ENCODE measurements at places on chromosomes 12 and 14. TPM values are rescaled to one million over a fixed set of nuclear protein-coding genes. Genes with fewer than 3 reads are reported as not detected.

The EIF2S3B gene
- total RNA-seq = 1.8 TPM

- no peak for DNase-seq
Observed at GRCh38 chr14:96151242-96151641, 53.4 kb upstream of the BDKRB2 start.

DNA sequence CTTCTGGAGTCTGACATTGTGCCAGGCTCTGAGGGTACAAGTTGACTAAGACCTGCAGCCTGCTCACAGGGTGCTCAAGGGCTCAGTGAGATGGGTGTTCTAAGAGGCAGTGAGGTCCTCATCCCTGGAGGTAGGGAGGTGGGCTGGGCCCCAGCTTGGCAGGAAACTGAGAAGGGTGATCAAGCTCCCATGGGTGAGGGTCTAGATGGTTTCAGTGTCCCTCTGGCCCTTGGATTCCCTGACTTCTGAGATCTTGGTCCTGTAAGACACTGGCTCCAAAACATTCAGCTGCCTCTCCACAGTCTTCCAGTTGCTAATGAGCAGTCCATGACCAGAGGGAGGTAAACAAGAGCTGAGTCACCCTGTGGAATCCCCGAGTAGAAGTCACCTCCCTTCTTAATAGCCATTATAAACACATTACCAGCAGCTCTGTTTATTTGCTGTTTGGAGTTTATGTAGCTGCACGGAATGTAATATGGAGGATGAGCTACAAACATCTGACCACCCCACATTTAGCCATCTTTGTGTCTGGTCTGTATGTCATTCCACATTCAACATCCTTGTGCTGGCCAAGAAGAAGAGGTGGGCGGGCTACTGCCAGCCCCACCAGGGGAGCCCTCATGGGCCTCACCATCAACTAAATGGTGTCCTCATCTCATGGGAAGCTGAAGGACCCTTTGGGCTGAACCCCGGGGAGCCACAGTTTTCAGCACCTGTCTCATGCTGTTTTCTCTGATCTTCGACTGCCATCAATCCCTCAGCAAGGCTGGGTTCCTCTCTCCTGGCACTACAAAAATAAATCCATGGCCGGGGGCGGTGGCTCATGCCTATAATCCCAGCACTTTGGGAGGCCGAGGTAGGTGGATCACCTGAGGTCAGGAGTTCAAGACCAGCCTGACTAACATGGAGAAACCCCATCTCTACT, 37.2 kb upstream of the BDKRB2 start:
- no peak for DNase-seq

The FGF23 gene
- not detected for total RNA-seq

DNA sequence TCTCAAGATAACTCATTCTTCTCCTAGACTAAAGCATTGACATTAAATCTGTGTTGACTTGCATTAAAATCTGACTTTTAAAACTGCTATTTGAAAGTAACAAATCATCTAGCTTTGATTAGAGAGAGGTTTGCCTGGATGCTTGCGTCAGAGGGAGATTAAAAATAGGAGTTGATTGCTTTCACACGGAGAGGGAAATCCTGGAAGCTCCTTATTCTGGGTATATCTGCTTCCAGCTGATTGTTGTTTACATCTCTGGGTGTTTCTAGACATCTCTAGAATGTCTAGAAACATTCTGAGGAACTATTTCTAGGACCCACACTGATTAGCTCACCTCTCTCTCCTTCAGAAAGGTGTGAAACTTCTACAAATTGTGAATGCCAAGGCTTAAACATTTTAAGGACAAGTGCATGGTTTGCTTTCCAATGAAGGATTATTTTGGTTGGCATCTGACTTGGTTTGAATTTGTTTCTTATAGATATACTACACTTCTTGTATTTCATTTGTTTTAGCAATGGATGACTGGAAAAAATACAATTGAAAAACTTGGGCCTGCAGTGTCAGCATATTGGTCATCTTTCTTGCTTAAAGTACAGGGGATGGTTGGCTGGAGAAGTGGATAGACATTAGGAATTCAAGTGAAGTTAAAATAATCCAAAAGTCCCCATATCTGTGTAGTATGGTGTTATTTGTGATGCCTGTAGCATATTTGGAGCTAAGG, 2.1 kb downstream of the DIP2B start:
- no peak for DNase-seq

The CD4 gene
- 206 TPM for total RNA-seq

Data from activated CD4-positive, alpha-beta T cell treated with anti-CD3 and anti-CD28 coated beads for 36 hours (primary cell).